ENCODE measurements at places on chromosomes 16 and 17.

DNA sequence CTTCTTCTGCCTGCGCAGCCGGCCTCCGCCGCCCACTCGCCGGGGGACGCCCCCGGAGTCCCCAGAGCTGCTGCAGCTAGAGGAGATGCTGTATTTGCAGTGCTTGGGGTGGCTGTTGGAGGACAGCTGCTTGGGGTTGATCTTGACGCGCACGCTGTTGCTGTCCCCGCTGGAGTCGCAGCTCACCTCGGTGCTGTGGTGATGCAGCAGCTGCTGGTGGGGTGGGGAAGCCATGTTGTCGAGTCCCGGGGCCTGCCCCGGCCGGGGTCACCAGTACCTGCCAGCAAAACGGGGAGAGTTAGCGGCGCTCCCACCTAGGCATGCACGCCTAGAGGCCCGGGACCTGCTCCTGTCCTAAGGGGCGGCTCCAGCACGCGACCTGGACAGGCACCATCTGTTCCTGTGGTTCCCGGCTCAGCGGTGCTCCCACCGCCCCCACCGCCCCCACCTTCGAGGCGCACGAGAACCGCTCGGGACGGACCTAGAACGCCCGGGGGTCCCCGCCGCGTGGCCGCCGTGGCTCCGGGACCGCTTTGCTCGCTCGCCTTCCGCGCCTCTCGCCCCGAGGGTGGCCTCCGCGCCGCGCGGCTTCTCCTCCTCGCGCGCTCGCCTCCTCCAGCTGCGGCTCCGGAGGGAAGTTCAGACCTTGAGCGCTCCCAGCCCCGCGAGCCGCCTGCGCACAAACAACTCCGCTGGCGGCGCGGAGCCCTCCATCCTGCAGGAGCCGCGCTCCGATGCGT is 863 bp downstream of the ADCY9 start:
- peak; percentile 66 for DNase-seq

DNA sequence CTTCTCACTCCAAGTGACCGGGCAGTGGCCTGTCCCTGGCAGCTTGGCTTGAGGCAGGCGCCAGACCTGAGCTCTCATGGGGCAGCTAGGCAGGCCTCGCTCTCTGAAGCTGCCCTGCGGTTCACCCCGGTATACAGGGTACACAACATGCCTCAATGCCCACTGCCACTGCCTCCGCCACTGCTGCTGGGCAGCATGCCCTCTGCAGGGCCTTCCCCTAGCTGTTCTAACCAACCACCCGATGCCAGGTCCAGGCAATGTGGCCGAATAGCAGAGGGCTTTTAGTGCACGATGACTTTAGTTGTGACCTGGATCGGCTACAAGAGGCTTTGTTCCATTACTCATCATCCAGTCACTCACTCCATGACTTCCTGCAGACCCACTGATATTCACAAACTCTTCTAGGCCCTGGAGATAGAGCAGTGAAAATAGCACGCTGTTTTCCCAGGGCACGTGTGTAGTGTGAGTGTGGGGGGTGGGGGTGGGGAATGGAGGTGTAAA is 19.7 kb downstream of the CDC42EP4 start:
- peak; percentile 88 for DNase-seq

DNA sequence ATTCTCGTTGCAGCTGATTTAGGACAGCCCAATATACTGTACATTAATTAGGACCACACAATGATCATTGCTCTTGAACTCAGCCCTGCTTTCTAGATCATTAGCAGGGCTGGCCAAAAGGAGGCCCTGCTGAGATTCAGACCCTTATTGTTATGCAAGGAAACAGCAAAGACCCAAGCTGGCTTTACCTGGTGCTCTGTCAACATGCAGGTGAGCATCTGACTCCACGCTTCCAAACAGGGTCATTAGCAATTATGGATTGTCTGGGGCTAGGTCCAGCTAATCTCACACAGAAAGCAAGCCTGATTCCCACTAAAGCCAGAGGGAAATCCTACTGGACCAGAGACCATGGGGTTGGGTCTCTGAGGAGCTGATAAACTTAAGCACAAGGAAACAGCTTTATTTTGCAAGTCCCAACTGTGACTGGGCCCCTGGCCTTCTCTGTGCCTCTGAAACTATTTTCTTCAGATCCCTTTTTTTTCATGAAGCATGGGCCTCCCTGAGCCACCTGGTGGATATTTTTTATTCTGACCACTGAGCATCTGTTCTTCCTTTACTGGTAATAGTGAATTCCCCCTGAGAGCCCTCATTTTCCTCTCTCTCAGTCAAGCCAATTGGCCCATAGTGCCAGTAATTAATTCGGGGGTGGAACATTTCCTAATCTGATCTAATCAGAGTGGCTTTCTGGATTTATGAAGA is 236.1 kb downstream of the GRIN2A start:
- no peak for DNase-seq

- no peak for DNase-seq
These were observed 15.4 kb upstream of the MYO18A start for GRCh38 chr17:29195465-29196081.

- no peak for DNase-seq
These were observed 38.7 kb downstream of the XYLT1 start for GRCh38 chr16:17431968-17432625.

GRCh38 chr16:22614271-22614947 is 103.7 kb downstream of the NPIPB5 start:
- no peak for DNase-seq

- DNase-seq, result peak; percentile 20
These were observed 400.9 kb downstream of the SLC39A11 start for GRCh38 chr17:72691586-72691985.

GRCh38 chr16:27083861-27084261 is 17.1 kb downstream of the C16orf82 start:
- no peak for DNase-seq

GRCh38 chr16:1786242-1787055 is 3.7 kb downstream of the NUBP2 start:
- no peak for DNase-seq

GRCh38 chr17:76791053-76791980 is 53.4 kb downstream of the MFSD11 start:
- peak; percentile 90 for DNase-seq

DNA sequence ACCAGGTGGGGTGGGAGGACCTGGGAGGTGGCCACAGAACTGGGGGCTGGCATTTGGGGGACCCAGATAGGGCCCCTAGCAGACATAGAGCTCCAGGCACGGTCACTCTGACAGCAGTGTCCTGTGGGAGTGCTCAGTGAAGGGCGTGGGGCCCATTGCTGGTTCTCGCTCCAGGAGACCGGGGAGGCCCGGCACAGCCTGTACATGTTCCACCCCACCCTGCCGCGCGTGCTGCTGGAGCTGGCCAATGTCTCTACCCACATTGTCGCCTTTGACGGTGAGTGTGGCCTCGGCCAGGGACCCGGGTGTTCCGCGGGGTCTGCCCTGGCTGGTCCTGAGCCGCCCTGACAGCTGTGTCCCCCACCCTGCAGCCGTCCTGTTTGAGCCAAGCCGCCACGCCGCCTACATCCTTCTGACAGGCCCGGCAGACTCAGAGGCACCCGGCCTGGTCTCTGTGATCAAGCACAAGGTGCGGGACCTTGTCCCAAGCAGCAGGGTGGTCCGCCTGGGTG is 11.2 kb downstream of the RGS11 start:
- DNase-seq, result no peak

- no peak for DNase-seq
These were observed 311.9 kb downstream of the NPIPA8 start for GRCh38 chr16:18024611-18025010.

DNA sequence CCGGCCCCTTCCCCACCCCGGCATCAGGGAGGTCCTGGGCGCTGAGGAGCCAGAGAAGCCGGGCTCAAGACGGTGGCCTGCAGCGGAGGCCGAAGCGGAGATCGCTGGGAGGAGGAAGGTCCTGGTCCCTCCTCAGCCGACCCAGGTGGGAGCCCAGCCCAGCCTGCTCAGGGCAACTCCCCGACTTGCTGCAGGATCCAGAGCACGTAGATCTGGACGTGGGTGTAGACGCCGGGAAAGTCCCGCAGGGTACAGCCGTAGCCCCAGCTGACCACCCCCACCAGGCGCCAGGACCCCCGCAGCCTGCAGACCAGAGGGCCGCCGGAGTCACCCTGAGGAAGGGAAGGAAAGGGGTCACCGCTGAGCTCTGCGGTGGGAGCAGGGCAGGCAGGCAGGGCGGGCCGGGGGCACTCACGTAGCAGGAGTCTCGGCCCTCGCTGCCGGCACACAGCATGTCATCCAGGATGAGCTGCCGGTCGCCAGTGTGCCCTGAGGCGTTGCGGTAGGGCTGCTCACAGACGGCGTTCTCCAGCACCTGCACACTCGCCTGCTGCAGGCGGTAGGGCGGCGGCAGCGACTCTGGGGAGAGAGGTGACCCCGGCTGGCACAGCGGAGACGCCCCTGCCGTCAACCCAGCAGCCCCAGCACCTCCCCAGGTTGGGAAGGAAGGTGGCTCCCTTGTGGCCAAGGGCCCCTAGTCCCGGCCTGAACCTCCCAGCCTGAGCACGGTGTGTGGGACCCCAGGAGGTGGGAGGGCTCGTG is 5.4 kb downstream of the TPSD1 start:
- DNase-seq, result no peak

DNA sequence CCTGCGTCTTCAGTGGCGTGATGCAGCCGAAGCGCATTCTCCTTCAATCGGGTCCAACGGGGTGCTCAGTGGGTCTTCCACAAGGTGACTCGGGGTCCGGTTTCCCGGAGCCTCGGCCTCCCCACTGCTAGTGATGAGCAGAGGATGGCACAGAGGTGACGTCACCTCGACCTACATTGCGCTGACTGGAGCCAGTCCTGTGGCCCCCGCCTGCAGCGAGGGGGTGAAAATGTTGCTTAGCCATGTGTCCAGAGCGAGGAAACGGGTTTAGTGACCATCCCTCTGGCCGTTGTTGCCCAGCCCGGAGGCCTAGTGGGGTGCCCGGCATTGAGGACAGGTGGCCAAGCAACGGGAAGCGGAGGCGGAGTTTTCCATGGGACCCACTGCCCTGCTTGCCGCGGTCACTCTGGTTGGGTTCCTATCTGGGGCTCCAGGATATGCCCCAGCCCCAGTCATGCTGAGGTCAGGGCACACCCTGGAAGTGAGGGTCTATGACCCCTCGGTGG is 190.6 kb upstream of the CIBAR2 start:
- no peak for DNase-seq

DNA sequence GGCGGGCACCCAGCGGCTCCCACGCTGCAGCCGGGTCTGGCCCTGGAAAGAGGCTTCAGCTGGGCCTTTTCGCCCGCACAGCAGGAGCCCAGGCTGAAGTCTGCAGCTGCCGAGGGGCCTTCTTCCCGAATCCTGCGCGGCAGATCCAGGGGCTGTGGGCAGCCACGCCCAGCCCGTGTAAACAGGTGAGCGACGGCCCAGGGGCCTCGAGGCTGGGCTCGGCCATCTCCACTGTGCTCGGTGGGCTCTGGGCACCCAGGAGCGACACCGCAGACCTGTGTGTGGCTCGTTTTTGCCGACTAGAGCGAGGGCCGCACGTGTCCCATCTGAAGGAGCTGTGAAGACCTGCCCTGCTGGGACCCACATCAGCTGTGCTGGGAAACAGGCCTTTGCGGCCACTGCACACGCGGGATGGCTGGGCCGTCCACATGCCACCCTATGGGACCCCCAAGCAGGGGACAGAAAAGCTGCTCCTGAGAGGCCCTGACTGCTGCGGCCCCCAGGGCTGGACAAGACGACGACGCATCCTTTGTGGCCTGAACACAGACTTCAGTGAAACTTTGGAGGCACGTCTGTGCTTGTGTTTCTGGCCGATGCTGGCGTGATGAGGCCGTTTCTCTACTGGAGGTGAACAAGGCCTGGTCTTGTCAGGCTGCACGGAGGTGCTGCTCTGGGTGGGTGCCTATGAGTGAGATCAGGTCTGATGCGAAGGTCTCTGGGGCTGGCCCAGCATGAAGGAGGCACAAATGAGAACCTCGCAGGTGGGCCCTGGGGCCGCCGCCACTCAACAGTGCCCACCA is 5.2 kb upstream of the APRT start:
- no peak for DNase-seq

DNA sequence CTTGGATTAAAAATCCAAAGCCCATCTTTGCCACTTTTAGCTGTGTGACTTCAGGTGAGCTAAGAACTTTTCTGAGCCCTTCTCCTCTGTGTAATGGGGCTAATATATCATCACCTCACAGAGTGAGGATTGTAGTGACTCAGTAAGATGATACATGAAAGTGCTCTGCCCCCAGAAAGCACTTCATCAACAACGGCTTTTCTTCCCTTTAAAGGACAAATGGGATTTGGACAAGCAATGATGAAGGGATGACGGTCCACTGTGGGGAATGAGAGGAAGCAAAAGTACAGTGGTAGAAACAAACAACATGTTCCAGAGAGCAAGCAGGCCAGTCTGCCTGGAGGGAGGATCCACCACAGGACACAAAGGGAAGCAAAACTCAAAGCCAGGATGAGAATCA is 14.3 kb upstream of the TMED6 start:
- DNase-seq, result no peak

- no peak for DNase-seq
These were observed 253.3 kb downstream of the STX8 start for GRCh38 chr17:9322326-9322725.

DNA sequence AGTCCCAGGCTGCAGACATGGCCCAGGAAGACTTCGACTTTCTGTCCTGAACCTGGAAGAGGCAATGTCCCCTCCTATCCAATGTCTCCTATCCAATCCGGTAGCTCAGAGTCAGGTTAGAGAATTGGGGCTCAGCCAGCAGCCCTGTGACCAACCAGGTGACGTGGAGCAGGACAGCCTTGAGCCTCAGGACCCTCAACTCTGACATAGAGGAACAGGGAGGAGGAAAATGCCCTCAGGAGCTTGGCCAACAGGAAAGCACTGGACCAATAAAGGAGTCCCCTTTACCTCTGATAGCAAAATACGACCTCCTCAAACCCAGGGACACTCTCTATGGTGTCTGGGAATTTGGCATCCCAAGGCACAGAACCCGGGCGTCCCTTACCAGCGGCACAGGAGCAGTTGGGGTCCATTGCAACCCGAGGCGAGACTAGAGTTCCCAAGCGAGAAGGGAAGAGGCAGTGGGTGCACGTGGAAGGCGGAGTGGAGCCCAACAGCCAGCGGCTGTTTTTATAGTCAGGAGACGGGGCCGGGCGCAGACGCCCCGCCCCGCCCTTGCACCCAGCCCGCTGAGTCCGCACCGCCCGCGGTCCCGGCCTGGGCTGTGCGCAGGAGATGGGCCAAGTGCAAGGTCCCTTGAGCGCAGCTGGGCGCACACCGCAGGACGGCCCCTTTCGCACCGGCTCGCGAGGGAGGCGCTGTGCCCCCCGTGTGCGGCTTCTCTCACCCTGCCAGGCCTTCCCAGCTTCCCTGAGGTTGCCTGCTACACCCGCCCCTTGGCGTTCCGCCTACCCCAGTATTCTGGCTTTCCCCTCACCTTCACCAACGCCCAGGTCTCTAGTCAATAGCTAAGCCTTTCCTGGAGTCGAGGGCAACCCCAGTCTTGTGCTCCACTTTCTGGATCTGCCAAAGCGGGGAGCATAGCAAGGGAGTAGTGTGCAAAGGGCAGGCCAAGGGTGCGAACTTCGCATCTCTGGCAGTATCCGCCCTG is at the start of gene MT1G:
Gene MT1G, minus strand, starts transcription at position 485 of the 991 bp plus-strand sequence. Its CDS starts 72 bp downstream, at position 413.
- no peak for DNase-seq

DNA sequence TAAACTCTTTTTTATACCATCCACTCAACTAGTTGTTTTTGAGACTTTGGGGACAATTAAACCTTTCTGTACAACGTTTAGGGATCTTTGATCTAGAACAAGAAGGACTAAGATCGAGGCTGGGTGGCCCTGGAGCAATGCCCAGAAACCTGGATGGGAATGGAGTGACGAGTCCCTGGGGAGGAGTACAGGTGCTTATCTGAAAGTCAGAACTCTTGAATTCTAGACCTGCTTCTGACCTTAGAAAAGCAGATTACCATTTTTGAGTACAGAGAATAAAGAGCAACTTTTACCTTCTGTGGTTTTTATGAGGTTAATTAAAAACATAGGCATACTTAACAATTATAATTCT is 17.8 kb downstream of the UBE2Z start:
- DNase-seq, result no peak
